Stimulated activated CD4-positive, alpha-beta T cell treated with anti-CD3 and anti-CD28 coated beads, TNF-alpha, amount 100 ng/mL, for 48 hours (primary cell): ENCODE measurements at places on chromosomes 13 and 19.

DNA sequence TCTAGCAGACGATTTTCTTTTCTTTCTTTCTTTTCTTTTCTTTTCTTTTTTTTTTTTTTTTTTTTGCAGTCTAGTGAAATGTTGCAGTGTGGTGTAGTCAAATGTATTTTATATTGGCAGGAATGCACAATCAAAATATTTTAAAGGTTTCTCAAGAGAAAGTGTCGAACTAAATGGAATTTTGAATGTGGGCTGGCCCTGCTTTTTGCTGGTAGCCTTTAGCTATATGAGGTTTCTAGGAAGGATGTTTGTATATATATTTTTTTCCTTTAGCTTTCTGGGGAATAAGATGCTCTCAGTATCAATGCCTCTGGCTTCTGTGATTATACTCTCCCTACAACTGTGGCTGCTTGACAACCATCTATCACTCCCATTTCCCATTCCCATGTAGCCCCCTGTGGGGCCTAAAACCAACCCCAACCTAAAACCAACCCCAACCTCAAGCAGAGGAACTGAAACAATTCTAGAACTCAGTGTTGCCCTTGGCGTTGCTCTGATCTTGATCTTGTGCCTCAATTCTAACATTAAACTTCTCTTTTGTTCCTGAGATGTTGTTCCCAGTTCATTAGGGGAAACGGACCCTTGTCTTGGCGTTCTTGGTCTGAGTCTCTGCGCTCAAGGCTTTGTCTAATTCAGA is 27.1 kb downstream of the CYSLTR2 start:
- no peak for DNase-seq

DNA sequence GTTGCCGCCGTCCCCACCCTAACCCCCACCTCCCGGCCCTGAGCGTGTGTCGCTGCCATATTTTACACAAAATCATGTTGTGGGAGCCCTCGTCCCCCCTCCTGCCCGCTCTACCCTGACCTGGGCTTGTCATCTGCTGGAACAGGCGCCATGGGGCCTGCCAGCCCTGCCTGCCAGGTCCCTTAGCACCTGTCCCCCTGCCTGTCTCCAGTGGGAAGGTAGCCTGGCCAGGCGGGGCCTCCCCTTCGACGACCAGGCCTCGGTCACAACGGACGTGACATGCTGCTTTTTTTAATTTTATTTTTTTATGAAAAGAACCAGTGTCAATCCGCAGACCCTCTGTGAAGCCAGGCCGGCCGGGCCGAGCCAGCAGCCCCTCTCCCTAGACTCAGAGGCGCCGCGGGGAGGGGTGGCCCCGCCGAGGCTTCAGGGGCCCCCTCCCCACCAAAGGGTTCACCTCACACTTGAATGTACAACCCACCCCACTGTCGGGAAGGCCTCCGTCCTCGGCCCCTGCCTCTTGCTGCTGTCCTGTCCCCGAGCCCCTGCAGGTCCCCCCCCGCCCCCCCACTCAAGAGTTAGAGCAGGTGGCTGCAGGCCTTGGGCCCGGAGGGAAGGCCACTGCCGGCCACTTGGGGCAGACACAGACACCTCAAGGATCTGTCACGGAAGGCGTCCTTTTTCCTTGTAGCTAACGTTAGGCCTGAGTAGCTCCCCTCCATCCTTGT is 6.4 kb downstream of the YIPF2 start:
- no peak for DNase-seq

DNA sequence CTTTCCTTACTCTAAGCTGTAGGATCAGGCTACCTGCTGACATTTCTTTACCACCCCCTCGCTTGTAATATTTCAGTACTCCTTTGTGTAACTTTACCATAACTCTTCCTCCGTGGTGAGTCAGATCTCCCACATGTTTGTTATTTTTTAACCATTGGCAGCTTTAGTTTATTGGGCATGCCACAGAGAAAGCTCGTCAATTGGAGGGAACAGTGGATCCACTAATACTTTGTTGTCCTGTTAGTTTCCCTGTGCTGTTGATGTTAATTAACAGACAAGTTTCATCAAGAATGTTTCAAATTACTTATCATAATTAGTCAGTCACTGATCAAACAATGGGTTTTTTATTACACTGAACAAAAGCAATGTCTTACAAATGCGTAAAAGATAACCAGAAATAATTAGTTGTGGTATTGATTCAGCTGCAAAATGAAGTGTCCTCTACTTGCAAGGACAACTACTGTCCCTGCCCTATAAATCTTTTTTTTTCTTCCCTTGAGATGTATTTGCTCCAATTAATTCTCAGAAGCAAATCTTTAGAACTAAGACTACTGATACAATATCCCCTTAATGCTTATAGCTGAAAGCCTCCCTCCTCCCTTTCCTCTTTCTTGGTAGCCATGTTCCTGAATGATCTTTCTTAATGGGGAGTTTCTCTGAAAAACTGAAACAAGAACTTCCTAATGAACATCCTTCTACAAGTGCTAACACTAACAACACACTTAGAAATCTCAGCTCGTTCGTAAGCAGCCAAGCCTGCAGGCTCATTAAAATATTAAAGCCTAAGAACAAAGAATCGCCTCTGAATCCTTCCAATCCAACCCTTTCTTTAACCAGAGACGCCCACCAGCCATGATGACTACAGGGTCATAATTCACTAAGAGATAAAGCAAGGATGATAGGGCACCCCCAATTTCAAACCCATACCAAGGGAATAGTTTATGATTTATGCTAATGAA is 22.2 kb downstream of the EFNB2 start:
- DNase-seq = no peak

DNA sequence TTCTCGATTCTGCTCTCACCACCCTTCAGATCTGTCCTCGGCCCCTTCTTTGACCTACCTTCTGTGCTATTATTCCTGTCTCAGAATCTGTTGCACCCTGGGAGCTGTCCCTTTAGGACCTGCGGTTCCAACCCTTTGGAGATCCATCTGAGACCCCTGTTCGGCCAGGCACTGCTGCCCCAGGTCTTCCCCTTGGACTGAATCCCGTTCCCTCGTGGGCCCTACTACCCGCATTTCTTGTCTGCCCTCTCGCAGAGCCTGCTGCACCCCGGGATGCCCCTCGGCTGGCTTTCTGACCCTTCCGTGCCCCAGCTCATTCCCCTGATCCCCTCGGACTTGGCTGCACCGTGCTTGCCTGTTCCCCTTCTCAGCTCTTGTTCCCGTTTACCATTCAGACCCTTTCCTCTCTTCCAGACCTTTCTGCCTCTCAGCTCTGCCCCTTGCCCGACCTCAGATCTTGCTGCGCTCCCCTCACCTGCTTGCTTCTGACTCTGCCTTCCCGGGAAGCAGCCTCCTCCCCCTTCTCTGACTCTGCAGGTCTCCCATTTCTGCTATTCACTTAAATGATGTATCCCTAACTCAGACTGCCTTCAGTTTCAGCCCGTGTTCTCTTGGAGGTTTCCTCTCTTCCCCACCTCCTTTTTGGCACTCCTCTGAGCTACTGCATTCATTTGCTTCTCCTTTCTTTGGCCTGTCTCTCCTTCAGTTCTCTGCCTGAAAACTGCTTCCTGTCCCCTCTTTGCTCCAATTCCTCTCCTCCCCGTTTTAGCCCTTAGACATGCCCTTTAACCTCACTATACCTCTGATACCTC is 1.1 kb downstream of the ARHGAP35 start:
- no peak for DNase-seq

- no peak for DNase-seq
Measured at GRCh38 chr13:112245179-112245724, 130.9 kb upstream of the SPACA7 start.

- no peak for DNase-seq
Measured at GRCh38 chr13:41059456-41060081, 1.7 kb upstream of the WBP4 start.

DNA sequence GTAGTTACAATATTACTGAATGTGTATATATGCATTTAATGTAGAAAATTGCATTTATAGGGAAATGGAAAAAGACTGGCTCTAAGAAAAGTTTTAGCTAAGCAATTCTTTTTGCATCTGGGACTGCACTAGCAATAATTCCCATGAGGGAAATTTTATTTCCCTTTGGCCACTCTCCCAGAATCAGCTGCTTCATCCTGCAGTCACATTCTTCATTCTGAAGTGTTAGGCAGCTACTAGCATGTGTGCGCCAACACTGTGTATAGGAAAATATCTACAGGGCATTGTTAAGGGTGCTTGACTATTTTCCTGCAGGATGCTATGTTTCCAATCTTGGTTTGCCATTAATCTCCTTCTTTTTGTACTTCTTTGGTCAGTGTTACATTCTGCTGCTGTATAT is 312.8 kb upstream of the PCDH20 start:
- DNase-seq = no peak

DNA sequence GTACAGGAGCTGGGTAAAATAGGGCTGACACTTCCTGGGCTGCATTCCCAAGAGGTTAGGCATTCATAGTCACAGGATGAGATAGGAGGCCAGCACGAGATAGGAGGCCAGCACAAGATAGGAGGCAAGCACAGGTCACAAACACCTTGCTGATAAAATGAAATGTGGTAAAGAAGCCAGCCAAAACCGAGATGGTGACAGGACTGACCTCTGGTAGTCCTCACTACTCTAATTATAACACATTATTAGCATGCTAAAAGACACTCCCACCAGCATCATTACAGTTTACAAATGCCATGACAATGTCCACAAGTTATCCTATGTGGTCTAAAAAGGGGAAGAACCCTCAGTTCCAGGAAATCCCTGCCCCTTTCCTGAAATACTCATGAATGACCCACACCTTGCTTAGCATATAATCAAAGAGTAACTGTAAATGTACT is 20.9 kb upstream of the IGSF23 start:
- DNase-seq = no peak
